GM06990 (cell line): ENCODE measurements at places on chromosomes 1 and 21.

- DNase-seq, result no peak
Observed at GRCh38 chr1:229328598-229329362, 14.1 kb downstream of the CCSAP start.

DNA sequence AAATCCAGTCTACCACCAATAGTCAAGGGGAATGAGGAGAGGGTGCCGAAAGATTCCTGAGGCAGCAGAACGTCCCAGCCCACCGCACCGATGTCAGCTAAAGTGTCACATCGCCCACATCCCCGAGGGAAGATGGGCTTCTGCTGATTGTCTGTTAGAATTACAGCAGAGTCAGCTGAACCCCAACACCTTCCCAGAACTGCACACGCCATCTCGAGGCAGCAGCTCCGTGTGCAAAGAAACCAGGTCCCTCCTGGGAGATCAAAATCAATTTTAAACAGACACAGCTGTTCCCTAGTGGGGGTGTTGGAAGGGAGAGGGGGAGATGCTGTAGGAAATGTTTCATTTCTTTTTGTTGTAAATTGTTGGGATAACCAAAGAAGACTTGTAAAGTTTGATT is 12.8 kb upstream of the KAZN start:
- DNase-seq, result no peak

GRCh38 chr21:43808367-43808766 is 19.0 kb downstream of the RRP1 start:
- DNase-seq, result no peak

DNA sequence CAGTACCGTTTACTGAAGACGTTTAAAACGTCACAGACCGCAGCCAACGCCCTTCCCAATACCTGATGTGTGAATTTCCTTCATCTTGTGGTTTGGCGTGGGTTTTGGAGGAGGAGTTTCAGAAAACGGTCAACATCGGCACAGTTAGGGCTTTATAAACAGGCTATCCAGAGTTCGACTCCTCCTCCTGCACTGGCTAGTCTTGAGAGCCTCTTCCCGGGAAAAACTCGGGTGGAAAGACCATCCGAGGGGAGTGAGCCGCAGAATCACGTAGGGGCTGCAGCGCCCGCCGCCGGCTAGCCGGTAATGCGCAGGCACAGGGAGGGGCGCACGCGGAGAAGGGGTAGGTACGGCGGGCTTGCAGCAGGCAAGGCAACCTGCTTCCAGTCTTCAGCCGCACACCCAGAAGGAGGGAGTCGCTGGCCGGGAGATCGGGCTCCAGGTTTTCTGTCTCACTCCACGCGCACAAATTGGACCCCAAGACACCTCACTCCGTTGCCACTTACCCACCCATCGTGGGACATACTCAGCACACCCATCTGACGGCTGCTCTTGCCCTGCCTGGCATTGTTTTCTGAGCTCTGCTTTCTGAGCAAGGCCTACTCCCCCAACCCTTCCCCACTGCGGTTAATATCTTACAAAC is 25.4 kb downstream of the SLC19A2 start:
- DNase-seq, result peak; percentile 8

GRCh38 chr1:201357211-201357610 is 20.3 kb downstream of the TNNT2 start:
- no peak for DNase-seq

- DNase-seq, result no peak
Observed at GRCh38 chr21:41302976-41303375, 13.6 kb upstream of the FAM3B start.

GRCh38 chr1:43345120-43345519 is 7.5 kb downstream of the MPL start:
- no peak for DNase-seq

DNA sequence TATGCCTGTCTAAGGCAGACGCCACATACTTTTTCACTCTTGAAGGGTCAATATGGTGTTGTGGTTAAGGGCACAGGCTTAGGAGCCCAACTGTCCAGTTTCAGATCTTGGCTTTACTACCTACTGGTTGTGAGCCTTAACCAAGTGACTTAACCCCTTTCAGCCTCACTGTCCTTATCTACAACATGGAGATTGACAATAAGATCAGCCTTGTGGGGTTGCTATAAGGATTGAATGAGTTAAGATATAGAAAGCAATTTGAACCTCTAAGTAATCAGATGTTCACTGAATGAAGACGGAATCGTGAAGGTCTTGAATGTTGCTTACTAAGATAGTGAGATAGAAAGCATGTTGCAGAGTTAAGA is 121.3 kb upstream of the JUN start:
- DNase-seq, result no peak

DNA sequence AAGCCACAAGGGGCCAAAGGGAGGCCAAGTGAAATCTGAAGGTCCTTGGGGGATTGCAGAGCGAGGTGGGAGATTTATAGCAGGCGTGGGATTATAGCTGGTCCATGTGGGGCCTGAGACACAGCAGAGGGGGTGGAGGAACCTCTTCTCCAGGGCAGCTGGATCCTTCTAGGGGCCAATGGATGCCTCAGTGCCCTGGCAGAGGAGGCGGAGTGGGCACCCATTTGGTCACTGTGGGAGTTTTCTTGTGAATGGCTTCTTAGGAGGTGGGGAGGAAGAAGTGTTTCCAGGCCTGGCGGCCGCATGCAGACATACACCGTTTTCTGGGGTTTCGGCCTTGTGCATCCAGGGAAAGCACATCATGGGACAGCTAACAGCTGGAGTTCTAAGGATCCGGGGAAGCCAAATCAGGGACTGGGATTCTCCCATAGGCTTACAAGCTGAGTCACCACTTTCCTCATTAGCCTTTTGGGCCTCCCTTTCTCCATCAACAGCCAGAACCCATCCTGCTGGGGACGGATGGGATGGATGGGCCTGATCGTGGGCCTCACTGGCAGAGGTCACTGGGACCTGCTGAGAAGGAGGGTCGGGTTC is 76.5 kb downstream of the RHOU start:
- no peak for DNase-seq

GRCh38 chr1:53237638-53238037 is 680 bp downstream of the MAGOH start:
- DNase-seq, result no peak

- no peak for DNase-seq
Observed at GRCh38 chr1:28577052-28577678, 14.9 kb upstream of the RAB42 start.

- DNase-seq, result no peak
Observed at GRCh38 chr1:15952317-15953258, 23.3 kb downstream of the ZBTB17 start.

DNA sequence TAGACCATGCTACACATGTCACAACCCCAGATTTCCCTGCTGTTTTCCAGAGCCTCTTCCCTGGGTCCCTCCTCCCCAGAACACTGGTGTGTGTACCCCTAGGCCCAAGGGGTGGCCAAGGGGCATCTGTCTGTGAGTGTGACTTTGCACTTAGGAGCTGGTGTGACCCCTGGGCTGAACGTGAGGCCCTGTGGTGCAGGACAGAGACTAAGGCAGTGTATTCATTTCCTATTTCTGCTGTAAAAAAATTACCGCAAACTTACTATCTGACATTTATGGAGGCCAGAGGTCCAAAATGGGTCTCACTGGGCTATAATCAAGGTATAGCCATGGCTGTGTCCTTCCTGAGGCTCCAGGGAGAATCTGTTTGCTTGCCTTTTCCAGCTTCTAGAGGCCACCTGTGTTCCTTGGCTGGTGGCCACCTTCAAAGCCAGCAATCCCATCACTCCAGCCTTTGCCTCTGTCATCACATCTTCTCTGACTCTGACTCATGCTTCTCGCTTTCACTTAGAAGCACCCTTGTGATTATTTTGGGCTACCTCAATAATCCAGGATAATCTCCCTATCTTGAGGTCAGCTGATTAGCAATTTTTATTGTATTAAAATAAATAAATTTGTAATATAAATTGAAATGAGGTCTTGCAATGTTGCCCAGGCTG is 24.0 kb upstream of the ELOA start:
- DNase-seq, result peak; percentile 61

DNA sequence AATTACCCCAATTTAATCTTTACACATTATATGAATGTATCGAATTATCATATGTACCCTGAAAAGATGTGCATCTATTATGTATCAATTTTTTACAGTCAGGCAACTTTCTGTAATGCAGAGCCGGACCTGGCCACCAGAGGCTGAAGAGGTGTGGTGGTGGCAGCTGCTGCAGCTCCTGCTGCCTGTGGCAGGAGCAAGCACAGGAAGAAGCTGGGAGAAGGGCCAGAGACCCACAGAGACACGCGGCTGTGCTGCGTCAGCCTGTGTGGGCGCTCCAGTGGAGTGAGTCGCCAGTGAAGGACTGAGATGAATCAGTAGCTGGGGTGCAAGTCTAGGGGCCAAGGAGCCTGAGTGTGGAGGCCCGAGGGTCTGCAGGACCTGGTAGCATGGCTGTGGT is 74.3 kb upstream of the COG2 start:
- DNase-seq, result peak; percentile 13

GRCh38 chr1:24635195-24635843 is 7.8 kb upstream of the SRRM1 start:
- peak; percentile 13 for DNase-seq

DNA sequence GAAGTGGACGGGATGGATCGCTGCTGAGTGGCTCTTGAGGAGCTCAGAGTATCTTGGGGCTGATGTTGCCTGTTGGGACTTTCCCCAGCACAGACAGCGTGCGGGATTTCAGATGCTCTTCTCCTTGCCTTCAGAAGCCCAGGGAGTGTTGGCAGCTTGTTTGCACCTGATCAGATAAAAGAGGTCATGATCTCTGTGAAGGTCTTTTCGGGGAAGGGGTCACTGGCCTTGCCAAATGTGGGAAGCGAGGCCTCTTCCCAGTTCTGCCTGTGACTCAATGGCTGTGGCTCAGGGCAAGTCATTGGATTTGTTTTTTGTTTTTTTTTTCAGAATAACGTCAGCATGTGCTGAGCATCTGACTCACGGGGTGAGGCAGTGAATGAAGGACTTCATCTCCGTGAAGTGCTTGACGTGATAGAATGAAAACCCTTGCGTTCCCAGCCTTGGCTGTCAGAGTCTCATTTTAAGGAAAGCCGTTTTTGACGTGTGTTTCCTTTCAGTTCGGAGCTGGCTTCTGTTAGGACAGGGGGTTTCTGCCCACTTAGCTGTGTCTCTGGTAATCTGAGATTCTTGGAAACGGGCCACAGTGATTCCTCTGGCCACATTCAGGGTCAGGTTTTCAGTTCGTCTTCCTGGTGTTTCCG is 46.7 kb downstream of the GALNT2 start:
- DNase-seq, result no peak

GRCh38 chr21:43956019-43956669 is 56.0 kb upstream of the TRAPPC10 start:
- DNase-seq, result no peak

DNA sequence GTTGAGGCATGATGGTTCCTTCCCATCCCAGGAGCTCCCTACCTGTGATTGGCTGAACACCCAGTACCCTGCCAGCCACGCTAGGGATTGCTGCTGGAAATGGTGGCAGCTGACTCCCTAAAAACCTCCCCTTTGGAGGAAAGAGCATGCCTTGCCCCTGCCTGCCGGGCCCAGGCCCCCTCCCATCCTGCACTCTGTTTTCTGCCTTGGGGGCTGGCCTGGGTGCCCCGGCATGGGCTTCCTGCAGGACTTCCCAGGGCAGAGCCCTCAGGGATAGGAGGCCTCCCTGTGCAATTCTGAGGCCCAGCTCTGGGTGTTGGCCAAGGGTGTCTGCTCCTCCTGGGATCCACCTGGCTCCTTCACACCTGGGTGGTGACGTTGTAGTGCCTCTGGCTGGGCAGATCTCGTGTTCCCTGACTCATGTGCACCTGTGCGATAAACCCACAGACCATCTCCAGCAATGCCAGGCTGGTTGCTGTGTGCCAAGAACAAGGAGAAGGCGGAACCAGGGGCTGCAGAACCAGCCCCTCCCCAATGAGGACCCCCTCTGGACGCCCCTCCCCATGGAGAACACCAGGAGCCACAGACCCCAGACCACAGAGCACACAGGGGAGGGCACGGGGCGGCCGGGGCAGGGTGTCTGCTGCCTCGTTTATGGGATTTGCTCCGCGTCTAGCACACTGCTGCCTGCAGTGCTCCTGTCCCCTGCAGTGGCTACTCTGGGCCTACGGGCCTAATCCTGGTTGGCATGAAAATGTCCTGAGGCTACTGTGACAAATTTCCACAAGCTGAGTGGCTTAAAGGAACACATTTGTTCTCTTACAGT is 13.6 kb downstream of the CSTB start:
- no peak for DNase-seq

DNA sequence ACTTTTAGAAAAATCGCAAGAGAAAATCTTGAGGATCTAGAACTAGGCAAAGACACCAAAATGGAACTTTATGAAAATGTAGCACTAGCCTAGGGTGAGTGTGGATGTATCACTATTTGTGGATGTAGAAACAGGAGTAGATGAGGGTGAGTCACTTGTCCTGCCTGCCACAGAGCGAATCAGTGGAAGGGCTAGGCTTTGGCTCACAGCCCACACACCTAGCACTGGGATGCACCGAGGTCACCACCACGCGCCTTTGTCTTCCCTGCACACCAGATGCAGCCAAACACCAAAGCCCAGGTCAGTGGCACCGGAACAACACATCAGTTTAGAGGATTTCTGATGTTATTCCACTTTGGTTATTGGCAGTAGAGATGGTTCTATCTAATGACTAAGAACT is 38.2 kb downstream of the PKNOX1 start:
- DNase-seq, result no peak

GRCh38 chr1:169468982-169469381 is 16.8 kb downstream of the SLC19A2 start:
- DNase-seq, result no peak
